ENCODE measurements at places on chromosomes 2 and 18.

DNA sequence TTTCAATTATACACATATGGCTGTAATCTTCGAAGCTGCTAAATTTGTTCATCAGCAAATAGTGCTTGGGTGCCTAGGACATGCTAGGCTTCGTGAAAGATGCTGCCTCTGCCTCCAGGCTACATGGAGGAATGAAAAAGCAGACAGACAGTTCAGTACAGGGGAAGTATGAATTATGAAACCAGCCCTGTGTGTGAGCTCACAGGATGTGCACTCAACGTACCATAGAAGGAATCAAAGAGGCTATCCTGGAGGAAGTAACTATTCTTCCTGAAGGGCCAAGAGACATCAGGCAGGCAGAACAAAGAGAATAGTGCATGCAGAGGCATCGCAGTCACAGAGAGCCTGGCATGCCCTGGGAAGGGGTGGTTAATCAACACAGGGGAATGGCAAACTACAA lies 61.4 kb downstream of the DYM start:
- no peak for DNase-seq

DNA sequence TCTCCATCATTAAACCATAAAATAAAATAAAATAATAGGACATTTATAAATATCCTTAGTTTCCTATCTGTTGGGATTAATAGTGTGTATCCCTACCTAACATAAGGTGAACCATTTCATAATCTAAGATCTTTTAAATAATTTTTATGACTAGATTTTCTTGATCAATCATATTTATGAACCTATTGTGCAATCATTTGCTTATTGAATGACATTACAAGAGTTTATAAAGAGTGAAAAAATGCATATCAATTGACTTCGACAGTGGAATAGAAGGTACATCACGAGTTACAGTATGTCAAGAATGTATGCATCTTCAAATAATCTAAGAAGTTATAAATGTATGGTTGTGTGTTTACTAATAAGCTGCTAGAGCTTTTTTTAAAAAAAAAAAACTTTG lies 1554.8 kb upstream of the TMEFF2 start:
- DNase-seq = no peak

DNA sequence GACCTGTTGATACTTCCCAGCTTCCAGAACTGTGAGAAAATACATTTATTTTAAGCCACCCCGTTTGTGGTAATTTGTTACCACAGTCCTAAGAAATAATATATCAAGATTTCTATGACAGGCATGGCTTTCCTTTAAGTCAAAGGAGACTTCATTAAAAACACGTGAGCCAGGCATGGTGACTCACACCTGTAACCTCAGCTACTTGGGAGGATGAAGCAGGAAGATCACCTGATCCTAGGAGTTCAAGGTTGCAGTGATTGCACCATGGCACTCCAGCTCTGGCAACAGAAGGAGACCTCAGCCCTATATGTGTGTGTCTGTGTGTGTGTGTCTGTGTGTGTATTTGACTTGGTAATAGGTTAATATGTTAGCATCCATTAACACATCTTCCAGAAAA lies 69.8 kb upstream of the SCN7A start:
- DNase-seq = no peak

DNA sequence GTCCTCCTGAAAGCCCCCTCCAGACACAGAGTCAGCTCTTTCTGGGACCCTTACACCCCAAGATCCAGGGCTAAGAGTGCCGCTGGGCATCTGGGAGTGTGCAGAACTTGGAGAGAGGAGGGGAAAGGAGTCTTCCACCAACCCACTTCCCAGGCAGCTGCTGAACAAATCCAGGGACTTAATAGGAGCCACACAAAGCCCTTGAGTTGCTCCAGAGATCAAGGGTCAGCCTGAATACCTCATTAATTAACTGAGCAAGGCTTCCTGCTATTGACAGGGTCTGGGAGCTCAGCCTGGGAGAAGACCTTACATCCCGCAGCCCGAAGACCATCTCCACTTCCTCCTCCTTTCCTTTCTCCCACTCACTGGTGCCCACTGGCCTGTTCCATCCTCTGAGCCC lies 108.3 kb downstream of the CELF4 start:
- no peak for DNase-seq

- no peak for DNase-seq
These were observed 1.7 kb downstream of the MYO1B start for GRCh38 chr2:191246820-191247380.

DNA sequence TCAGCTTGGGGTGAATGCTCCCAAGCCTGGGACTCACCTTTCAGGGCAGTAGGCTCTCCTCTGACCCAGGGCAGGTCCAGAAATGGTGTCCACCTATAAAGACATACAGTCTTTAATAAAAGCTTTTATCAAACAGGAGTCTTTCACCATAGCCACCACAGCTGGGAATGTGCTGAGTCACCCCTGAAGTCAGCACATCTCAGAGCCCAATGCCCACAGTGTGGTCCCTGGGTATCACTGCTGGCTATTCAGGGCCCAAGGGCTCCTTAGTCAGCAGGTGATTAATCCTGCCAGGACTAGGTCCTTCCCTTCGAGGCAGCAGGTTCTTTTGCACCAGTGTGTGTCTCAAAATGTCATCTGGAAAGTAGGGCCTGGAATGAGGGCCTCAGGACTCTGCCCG lies 181.9 kb downstream of the MEMO1 start:
- no peak for DNase-seq

- no peak for DNase-seq
These were observed 363.5 kb upstream of the TNP1 start for GRCh38 chr2:217223222-217223930.

DNA sequence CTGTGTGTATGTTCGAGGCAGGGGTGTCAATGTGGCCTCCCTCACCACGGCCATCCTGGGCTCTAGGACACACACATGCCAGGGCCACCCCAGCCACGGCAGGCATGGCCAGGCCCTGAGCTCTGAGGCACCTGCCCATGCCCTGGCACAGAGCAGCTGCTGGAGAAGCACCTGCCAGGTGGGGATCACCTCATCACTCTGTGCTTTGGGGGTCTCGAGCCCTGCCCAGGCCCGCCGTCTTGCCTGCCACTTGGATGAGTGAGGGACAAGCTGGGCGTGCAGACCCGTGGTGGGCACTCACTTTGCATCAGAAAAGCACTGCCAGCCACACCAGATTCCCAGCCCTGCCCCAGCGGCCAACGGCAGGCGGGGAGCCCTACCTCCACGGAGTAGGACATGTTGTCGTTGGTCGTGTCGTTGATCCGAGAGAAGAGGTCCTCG lies 33.1 kb downstream of the KIF1A start:
- DNase-seq = no peak

DNA sequence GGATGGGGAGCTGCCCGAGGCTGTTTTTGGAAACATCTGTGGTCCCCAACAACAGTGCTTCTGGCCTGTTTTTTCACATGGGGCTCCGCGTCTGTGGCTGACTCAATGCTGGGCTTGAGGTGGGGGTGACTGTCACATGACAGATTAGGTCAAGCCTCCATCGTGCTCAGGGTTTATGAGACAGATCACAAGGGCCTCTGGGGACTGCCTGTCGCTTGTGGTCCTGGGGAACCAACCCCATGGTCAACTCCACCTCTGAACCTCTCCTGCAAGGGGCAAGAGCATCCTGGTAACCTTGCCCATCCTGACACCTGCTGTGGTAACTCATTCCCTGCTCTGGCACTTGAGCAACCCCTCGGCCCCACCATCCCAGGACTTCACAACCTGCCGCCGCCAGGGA lies 47.6 kb upstream of the SH3RF3 start:
- no peak for DNase-seq

- no peak for DNase-seq
These were observed 12.5 kb upstream of the HOXD1 start for GRCh38 chr2:176175709-176176607.

- no peak for DNase-seq
These were observed 256.5 kb downstream of the TPGS2 start for GRCh38 chr18:36572135-36572856.

DNA sequence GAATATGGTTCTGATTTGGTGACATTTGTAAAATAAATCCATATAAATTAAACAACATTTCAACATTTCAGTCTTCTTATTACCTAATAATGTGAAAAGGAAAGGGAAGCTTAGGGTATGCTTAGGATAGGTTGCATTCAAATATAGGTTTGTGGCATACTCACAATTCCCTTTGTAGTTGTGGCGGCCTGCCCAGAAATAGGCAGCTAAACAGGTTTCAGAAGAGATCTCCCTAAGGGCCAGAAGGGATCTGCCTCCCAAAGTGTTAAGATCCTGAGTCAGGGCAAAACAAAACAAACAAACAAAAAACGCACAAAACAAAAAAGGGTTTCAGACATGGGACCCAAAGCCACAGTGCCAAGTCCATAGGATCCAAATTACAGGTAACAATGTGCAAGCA lies 41.4 kb upstream of the TCF7L1 start:
- no peak for DNase-seq

- no peak for DNase-seq
These were observed 168.7 kb downstream of the GLI2 start for GRCh38 chr2:120904379-120904778.

DNA sequence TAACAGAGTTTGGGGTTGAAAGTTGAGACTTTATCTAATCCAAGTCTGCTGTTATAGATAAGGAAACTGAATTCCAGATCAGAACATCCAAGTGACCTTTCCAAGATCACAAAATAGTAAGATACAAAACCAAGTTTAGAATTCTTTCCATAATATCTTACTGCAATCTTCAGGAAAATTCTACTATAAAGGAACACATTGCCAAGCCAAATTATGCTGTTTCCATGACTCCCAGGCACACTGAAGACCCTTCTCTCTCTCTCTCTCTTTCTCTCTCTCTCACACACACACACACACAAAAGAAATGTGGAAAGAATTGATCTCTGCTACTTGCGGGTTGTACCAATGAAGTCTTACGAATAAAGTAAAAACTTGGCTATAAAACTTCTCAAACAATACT lies 398.4 kb downstream of the METTL4 start:
- DNase-seq = no peak

DNA sequence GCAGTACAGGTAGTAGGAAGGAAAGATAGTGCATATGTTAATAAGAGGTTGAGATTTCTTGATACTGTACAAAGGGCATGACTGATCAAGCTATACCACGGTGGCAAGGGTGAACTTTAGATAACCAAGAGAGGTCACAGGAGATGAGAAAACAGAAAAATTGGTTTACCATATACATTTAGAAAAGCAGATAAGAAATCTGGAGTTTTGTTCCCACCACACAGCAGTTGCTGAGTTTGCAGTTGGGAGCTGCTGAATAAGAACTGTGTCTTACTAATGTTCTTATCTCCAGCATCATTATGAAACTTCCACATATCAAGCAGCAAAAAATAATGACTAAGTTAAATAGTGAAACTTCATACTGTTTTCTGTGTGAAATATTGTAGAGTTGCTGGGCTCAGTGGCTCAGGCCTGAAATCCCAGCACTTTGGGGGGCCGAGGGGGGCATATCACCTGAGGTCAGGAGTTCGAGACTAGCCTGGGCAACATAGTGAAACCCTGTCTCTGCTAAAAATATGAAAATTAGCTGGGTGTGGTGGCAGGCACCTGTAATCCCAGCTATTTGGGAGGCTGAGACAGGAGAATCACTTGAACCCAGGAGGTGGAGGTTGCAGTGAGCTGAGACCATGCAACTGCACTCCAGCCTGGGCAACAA lies 12.0 kb upstream of the IMPACT start:
- no peak for DNase-seq
